ENCODE measurements at places on chromosomes 3 and 15. TPM values are rescaled to one million over a fixed set of nuclear protein-coding genes. Genes with fewer than 3 reads are reported as not detected.

The PLA2G4E gene
- not detected for total RNA-seq

The SERINC4 gene
- total RNA-seq = 0.30 TPM

GRCh38 chr3:116096631-116097030, 348.7 kb downstream of the LSAMP start:
- DNase-seq = no peak

The SST gene
- not detected for total RNA-seq

- DNase-seq = no peak
Observed at GRCh38 chr15:85005319-85005718, 23.7 kb downstream of the PDE8A start.

The NT5DC2 gene
- total RNA-seq = 2.1 TPM

- DNase-seq = peak; percentile 4
Observed at GRCh38 chr3:38374221-38374620, 27.6 kb downstream of the XYLB start.

- no peak for DNase-seq
Observed at GRCh38 chr3:40624189-40624769, 99.5 kb downstream of the ZNF621 start.

GRCh38 chr3:141116721-141117120, 65.6 kb downstream of the SPSB4 start:
- DNase-seq = no peak

The ATP8B4 gene
- 5.0 TPM for total RNA-seq

DNA sequence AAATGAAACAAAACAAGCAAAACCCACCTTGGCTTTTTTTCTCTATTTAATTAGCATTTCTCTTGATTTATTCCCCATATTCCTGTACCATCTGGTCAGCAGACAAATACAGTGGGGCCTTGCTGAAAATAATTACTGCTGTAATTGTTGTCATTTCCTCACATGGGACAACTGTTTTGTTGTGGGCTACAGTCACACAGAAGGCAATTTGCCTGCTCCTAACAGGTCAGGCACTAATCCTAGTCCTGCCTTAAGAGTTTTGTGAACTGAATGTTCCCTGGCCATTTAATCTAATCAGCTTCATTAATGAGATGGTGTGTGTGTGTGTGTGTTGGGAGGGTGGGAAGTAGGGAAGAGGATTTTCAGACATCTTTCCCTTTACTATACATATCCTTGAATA, 11.6 kb downstream of the TRPC1 start:
- no peak for DNase-seq

The RLBP1 gene
- not detected for total RNA-seq

The PRSS50 gene
- not detected for total RNA-seq

GRCh38 chr15:38145651-38146111, 107.0 kb upstream of the SPRED1 start:
- DNase-seq = no peak

DNA sequence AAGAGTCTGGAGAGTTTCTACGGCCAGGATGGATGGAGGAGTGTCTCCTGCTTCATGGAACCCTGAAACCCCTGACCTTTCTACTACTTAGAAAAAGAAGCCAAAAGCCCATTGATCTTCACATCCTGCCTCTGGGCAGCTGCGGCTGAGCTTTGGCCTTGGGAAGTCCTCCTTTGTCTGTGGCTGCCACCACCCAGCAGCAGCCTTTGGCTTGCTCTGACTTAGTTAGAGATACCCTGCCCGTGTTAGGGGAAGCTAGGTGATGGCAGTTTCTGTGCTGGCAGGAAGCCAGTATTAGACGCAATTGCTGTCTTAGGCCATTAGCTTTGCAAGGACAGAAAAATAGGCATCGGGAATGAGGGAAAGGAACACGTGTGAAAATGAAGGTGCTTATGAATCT, 18.8 kb downstream of the APH1B start:
- DNase-seq = no peak

DNA sequence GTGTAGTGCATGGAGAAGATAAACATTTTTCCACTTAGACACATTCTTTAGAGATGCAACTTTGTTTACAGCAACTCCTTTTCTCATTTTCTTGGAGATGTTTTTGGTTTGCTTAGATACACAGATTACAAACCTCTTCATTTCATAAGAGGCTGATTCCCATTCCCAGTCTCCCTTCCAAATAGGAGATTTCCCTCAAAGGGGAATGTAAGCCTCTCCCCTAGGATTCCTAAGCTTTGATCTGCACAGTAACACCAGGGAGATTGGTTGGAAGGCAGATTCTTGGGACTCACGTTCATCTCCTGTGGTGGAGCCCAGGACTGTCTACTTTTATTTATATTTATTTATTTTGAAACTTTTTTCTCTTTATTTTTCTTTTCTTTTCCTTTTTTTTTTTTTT, 63.2 kb downstream of the MCTP2 start:
- no peak for DNase-seq

GRCh38 chr15:60993948-60994347, 235.2 kb downstream of the RORA start:
- no peak for DNase-seq

DNA sequence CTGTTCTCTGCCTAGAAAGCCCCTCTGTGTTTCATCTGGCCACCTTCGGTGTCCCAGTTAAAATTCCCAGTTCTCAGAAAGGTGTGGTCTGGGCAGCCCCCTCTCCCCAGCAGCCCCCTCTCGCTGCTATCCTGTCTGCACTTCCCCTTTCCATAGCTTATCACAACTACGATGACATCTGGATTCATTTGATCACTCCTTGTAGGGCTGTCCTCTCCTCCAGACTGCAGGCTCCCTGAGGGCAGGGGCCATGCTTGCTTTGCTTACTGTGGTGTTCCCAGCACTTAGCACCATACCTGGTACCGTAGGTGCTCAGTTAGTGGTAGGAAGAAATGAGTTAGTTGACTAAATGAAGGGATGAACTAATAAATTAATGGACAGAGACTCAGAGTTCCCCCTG, 26.3 kb upstream of the GOLGA6C start:
- DNase-seq = no peak

DNA sequence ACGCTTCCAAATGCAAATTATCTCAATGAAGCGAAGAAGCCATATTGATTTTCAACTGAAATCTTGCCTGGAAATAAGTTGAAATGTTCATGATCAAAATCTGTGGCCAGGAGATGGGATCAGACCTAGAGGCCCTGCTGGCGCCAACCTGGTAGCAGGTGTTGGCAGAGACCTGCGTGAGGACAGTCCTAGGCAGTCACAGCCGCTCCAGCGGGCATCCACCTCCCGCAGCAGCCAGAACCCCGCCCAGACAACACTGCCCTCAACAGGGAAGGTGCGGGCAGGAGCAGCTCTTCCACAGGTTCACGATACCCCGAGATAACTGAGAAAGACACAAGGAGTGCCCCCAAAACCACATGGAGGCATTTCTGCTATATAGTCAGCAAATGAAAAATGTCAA, 145.3 kb downstream of the XXYLT1 start:
- DNase-seq = no peak

The ESYT3 gene
- total RNA-seq = 0.32 TPM

GRCh38 chr15:70955151-70955550, 62.5 kb downstream of the LRRC49 start:
- DNase-seq = no peak

The NOX5 gene
- total RNA-seq = not detected

The KLHL6 gene
- 72.6 TPM for total RNA-seq

The CCR9 gene
- 0.61 TPM for total RNA-seq

DNA sequence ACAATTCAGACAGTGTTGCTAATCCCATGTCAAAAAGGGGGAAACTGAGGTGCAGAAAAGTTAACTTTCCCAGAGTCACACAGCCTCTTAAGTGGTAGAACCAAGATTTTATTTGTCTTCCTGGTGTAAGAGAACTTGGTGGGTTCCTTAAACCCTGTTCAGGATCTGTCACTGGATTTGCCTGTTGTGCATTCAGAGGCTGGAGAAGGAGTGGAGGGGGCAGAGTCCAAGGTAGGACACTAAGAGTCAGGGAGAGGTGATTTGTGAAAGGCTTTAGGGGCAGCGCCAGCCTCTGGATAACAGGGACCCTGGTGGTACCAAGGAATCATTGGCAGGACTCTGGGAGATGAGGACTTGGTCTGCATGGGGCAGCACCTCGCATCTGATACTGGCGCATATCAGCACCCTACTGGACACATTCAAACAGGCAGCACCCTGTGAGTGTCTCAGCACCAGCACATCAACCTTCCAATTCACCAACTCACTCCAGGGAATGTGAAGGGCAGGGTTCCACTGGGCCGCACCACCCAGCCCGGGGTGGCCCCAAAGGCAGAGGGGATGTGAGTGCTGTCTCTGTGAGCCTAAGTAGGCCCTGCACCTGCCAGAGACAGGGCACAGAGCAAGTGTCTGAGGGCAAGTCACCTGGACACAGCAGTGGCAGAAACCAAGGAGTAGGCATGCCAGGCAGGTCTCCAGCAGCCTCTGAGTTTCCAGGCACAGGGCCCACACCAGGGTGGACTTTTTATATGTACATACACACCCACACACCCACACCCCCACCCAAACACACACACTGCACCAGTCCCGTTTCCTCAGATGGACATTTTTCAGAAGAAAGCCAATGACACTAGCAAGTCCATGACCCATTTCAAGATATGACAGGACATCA, 71.6 kb downstream of the LIPC start:
- no peak for DNase-seq

The ETV5 gene
- not detected for total RNA-seq

The CNTN3 gene
- total RNA-seq = not detected

GRCh38 chr3:126751611-126752302, 47.7 kb downstream of the CHCHD6 start:
- no peak for DNase-seq

The GPR27 gene
- 0.66 TPM for total RNA-seq

GRCh38 chr3:78957456-78957855, 810.3 kb downstream of the ROBO1 start:
- DNase-seq = no peak

GRCh38 chr15:27831384-27832236, 267.5 kb downstream of the OCA2 start:
- no peak for DNase-seq

The BCL2A1 gene
- total RNA-seq = 29.9 TPM

The NTRK3 gene
- total RNA-seq = not detected

The IL17RE gene
- 2.2 TPM for total RNA-seq

GRCh38 chr3:48516571-48516970, 12.6 kb upstream of the SHISA5 start:
- DNase-seq = no peak

The SYNM gene
- total RNA-seq = 0.53 TPM

The SPTBN5 gene
- total RNA-seq = 1.6 TPM

DNA sequence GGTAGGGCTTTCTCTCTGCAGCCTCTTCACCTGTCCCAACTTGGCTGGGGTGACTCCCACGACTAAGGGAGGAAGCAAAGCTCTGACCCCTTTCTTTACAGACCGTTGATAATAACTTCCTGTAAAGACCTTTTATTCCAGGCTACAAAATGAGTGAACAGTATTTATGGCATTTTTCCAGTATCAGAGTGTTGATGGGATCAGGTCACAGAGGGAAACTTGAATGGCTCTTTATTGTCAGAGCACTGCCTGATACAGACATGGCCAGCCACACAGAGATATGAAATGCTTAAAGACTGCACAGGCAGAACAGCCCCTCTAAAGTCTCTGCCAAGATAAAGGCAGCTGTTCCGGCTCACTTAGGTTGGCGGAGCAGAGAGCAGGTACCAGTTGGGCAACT, 1033.9 kb upstream of the NR2F2 start:
- no peak for DNase-seq

- DNase-seq = peak; percentile 11
Observed at GRCh38 chr3:23203708-23204330, 692 bp downstream of the UBE2E2 start.

DNA sequence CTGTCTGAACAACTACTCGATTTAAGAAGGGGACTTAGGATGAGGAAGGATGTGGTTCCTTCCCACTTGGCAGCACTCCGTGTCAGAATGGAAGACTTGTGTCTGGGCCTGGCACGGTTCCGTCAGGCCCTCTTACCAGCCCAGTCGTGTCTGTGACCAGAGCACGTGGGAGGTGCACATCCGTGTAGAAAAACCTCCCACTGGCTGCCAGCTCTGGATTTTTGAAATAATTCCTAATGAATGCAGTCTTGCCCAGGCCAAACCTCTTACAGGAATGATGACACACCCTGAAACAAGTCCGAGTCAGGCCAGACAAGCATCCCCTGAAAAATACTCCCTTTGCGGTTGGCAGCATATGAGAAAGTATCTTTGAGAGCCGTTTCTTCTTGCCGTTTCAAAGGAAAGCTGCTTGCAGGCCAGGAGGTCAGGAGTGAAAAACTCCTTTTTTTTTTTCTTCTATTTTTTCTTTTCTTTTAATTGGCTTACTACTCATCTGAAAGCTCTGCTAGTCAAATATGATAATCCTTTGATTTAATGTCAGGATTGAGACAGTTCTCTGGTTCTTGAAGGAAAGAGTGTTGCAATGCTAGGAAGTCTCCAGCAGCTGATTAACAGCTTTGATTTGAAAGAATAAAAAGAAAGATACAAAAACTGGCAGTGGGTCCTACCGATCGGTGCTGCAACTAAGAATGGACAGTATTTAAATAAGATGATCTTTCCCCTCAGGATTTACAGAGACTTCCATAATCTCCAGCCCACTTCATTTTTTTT, 19.8 kb downstream of the IL1RAP start:
- DNase-seq = no peak

- no peak for DNase-seq
Observed at GRCh38 chr3:112742934-112743333, 102.0 kb upstream of the CCDC80 start.

The TIMP4 gene
- not detected for total RNA-seq

GRCh38 chr15:45429941-45430792, 51.8 kb upstream of the GATM start:
- peak; percentile 76 for DNase-seq

The MKRN3 gene
- 1.1 TPM for total RNA-seq

The PP2D1 gene
- not detected for total RNA-seq

DNA sequence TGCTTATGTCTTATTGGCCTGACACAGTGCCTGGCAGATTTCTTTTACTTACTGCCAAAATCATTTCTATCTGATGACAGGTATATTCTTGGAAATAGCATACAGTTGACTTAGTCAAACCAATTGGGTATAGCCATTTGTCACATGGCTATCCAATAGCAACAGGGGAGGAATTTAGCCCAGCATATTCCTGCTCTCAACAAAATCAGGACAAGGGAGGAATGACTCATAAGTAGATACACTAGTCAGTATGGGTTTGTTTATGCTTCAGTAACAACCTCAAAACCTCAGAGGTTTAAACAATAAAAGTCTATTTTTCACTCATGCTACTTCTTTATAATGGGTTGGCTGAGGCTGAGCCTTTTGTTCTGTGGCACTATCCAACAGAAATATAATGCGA, 38.0 kb upstream of the VILL start:
- DNase-seq = no peak

GRCh38 chr15:32042269-32042972, 12.1 kb downstream of the CHRNA7 start:
- DNase-seq = no peak
